Activated naive CD4-positive, alpha-beta T cell treated with anti-CD3 and anti-CD28 coated beads, Interleukin-2, amount 10 ng/mL, durations not matched to agents 7 days and 5 days (primary cell): ENCODE measurements at places on chromosomes 5 and 9.

GRCh38 chr5:82403026-82403425, 124.9 kb upstream of the RPS23 start:
- DNase-seq = no peak

GRCh38 chr9:6113312-6113711, 97.9 kb upstream of the RANBP6 start:
- DNase-seq = no peak

DNA sequence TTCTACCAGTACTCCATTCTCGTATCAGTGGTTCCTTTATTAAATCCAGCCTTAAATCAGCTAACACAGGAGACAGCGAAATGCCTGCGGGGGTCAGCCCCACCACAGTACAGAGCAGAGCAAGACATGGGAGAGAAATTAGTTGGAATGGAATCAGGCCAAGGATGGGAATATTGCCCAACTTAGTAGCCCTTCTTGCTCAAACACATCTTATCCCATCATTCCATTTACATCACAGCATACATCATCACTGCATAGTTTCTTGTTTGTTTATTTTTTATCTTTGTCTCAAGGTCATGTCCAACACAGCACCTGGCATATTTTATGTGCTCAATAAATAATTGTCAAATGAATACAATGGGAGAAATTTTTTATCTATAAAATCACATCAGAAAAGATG, 34.3 kb upstream of the DAB2 start:
- DNase-seq = no peak

GRCh38 chr5:67065696-67066095, 130.9 kb downstream of the CD180 start:
- no peak for DNase-seq

DNA sequence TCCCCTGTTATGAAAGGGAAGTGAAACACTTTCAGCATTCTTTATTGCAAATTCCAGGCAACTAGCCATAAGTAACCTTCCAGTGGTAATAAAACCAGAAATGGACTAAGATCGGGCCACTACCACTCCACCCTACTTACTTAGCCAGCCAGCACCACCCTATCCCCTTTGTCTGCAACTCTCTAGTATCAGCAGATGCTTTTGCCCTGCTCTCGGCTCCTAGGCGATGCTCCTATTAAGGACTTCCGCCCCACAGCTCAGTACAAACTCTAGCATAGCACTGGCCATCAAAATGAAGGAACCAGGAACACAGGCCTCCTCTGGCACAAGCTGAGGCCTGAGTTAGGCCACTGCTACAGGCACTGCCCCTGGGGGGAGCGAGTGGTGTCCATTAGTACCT, 81.2 kb downstream of the GLDC start:
- DNase-seq = no peak

GRCh38 chr9:34047864-34048726, 592 bp downstream of the UBAP2 start:
- DNase-seq = peak; percentile 72

- peak; percentile 25 for DNase-seq
Observed at GRCh38 chr5:7849681-7850394, 1.1 kb downstream of the CFAP90 start.

GRCh38 chr5:11909471-11909870, 5.2 kb upstream of the CTNND2 start:
- no peak for DNase-seq
